Tibial nerve (tissue), 4 donors: ENCODE measurements at places on chromosomes 6 and 20.
A peak's percentile ranks its signal among the peaks of the same experiment; 100 is the strongest.

DNA sequence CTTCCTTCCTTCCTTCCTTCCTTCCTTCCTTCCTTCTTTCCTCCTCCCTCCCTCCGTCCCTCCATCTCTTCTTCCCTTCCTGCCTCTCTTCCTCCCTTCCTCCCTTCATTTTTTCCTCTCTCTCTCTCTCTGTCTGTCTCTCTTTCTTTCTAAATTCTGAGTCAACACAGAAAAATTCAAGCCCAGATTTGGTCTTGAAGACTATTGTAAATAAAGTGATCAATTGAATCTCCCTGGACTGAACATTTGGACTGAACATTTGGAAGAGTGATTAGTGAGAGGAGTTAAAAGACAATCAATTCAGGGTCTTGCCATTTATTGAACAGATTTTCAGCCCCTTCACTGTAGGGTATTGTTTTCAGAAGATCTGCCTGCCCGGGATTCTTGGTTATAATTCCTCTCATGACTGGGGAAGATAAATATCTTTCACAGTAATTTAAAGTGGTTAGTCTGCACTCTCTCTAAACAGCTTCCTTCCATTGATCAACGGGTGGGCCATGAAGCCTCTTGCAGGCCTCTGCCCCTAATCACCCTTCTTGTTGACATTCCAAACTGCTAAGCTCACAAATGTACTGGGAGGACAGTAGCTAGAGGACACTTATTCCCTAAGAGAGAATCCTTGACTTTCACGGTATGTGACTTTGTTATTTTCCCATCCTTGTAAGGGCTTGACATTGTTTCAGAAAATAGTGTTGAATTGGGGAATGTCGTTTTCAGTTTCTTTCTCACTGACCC, 101.7 kb upstream of the BMP2 start:
- no peaks in the 10 kb centered on the region for H3K4me1 ChIP-seq
- DNase-seq: no peak
- H3K27ac ChIP-seq: no peak overlapping the region
- no peaks in the 10 kb centered on the region for H3K36me3 ChIP-seq
- no peaks in the 10 kb centered on the region for H3K27me3 ChIP-seq
- no peak overlapping the region for H3K4me3 ChIP-seq

GRCh38 chr6:109612268-109612667, 78.7 kb downstream of the AK9 start:
- H3K36me3 ChIP-seq: no peaks in the 10 kb centered on the region
- H3K4me1 ChIP-seq: no peaks in the 10 kb centered on the region
- DNase-seq: no peak
- no peak overlapping the region for H3K27ac ChIP-seq
- H3K27me3 ChIP-seq: no peaks in the 10 kb centered on the region

DNA sequence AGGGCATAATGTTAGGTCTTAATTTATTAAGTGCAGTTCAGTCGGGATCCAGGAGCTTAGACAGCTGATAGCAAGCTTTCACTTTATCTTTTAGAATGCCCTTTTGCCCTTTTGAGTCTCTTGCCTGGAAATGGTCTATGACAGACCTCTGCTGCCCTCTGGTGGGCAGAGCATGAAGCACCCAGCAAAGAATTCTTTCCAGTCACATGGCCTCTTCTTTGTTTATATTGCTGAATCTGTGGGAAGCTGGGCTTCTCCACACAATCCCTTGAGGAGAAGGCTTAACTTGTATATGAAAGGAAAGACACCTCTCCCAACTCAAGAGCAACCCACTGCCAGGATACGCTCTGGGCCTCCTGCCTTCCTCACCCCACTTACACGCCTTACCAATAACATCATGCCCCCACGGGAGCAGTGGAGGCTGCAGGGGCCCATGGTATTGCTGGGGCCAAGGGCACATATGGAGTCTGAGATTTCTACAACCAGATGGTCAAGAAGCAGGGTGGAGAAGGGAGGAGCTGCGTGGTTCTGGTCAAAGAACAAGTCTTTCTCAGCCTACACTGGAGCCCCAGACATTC, 20.4 kb downstream of the WFDC3 start:
- peaks cover 6% of the 10 kb centered on the region for H3K4me1 ChIP-seq
- H3K4me3 ChIP-seq: no peak overlapping the region
- H3K27me3 ChIP-seq: no peaks in the 10 kb centered on the region
- peak; percentile 78 for DNase-seq

- peaks cover under 1% of the 10 kb centered on the region for H3K4me1 ChIP-seq
- no peak overlapping the region for H3K4me3 ChIP-seq
- DNase-seq: no peak
- no peak overlapping the region for H3K27ac ChIP-seq
These were observed 9.2 kb upstream of the PREX1 start for GRCh38 chr20:48837014-48837413.

GRCh38 chr20:17579369-17580039, 9.6 kb downstream of the DSTN start:
- H3K4me1 ChIP-seq: no peaks in the 10 kb centered on the region
- H3K27me3 ChIP-seq: no peaks in the 10 kb centered on the region
- no peak overlapping the region for H3K27ac ChIP-seq
- H3K4me3 ChIP-seq: no peak overlapping the region

GRCh38 chr6:20538131-20538662, 3.9 kb downstream of the CDKAL1 start:
- peaks cover 47% of the 10 kb centered on the region for H3K4me1 ChIP-seq
- H3K27me3 ChIP-seq: no peaks in the 10 kb centered on the region
- no peak for DNase-seq
- H3K27ac ChIP-seq: no peak overlapping the region
- H3K36me3 ChIP-seq: peaks cover 30% of the 10 kb centered on the region

- H3K4me3 ChIP-seq: no peak overlapping the region
- no peaks in the 10 kb centered on the region for H3K4me1 ChIP-seq
- H3K36me3 ChIP-seq: no peaks in the 10 kb centered on the region
- DNase-seq: no peak
- H3K27ac ChIP-seq: no peak overlapping the region
These were observed 963.5 kb upstream of the SLC35B3 start for GRCh38 chr6:9398767-9399373.

GRCh38 chr6:50116797-50117542, 67.2 kb upstream of the DEFB112 start:
- no peaks in the 10 kb centered on the region for H3K27me3 ChIP-seq
- DNase-seq: no peak
- no peak overlapping the region for H3K27ac ChIP-seq
- no peaks in the 10 kb centered on the region for H3K4me1 ChIP-seq

GRCh38 chr6:35371494-35372262, 29.3 kb downstream of the PPARD start:
- no peaks in the 10 kb centered on the region for H3K27me3 ChIP-seq
- no peak overlapping the region for H3K4me3 ChIP-seq
- H3K4me1 ChIP-seq: peaks cover 51% of the 10 kb centered on the region
- no peak overlapping the region for H3K27ac ChIP-seq
- no peaks in the 10 kb centered on the region for H3K36me3 ChIP-seq

GRCh38 chr20:18011951-18012645, 43.3 kb downstream of the MGME1 start:
- no peaks in the 10 kb centered on the region for H3K4me1 ChIP-seq
- no peaks in the 10 kb centered on the region for H3K27me3 ChIP-seq
- H3K4me3 ChIP-seq: no peak overlapping the region

DNA sequence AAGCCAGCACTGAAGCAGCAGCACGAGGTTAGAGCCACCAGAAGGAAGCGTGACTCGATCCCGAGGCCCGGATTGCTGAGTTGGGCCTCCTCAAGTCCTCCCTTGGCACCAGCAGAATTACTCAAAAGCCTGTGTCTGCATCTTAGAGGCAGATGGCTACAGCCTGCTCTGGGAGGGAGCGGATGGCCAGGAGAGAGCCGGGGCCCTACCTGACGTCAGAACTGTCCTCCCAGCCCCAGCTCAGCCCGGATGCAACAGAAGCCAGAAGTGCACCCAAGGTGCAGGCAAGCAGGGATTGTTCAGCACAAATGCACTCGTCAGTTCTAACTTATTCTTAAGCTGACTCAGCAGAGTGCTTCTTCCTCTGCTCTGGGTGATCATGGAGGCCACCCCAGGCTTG, 155.5 kb upstream of the RPS6KA2 start:
- no peak for DNase-seq
- H3K36me3 ChIP-seq: no peaks in the 10 kb centered on the region
- no peaks in the 10 kb centered on the region for H3K4me1 ChIP-seq
- H3K27me3 ChIP-seq: no peaks in the 10 kb centered on the region

DNA sequence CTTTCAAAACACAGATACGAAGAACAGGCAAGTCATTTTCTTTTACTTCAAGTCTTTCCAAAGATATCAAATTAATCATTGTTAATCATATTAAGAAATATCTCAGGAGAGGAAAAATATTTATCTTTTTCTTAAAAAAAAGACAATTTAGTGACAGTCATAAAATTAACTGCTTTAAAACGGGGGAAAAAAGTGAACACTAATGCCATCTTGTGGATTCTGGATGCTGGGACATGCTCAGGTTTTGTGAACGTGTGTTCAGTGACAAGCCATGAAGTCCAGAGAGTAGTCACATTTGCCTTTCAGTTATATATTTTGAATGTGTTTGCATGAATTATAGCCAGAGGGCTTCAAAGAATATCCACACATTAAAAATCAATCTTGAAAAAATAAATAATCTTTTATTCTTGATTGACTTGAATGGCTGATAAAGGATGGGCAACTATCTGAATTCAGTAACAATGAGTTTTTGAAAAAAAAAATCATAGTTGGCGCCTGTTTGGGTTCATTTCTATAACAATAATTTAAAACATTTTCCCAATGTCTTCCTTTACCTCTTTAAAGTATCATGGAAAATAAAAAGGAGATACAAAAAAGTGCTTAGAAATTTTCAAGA, 74.7 kb upstream of the NOX3 start:
- no peak overlapping the region for H3K4me3 ChIP-seq
- no peaks in the 10 kb centered on the region for H3K36me3 ChIP-seq
- no peak overlapping the region for H3K27ac ChIP-seq
- no peak for DNase-seq
- H3K4me1 ChIP-seq: peaks cover 17% of the 10 kb centered on the region
- H3K27me3 ChIP-seq: no peaks in the 10 kb centered on the region

GRCh38 chr20:1790386-1790785, 104.8 kb upstream of the SIRPA start:
- no peak for DNase-seq
- no peak overlapping the region for H3K27ac ChIP-seq

DNA sequence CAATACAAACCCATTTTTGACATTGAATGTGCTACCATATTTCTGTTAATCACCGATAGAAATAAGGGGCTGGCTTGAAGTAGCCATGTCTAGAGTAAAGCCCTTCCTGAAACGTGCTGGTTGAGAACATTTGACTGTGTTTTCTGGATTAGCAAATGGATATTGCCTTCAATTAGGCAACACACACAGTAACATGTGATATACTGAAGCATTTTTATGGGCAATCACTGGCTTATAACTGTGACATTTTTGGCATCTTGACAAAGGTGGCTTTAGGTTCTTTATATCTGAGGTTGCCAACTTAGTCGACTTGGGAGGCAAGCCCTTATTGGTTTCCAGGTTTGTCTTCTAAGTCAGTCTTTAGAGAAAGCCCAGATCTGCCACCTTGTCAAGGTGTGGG, 292.9 kb downstream of the BTBD3 start:
- H3K27me3 ChIP-seq: no peaks in the 10 kb centered on the region
- no peaks in the 10 kb centered on the region for H3K4me1 ChIP-seq
- no peaks in the 10 kb centered on the region for H3K36me3 ChIP-seq
- DNase-seq: no peak
- no peak overlapping the region for H3K4me3 ChIP-seq
- H3K27ac ChIP-seq: no peak overlapping the region

DNA sequence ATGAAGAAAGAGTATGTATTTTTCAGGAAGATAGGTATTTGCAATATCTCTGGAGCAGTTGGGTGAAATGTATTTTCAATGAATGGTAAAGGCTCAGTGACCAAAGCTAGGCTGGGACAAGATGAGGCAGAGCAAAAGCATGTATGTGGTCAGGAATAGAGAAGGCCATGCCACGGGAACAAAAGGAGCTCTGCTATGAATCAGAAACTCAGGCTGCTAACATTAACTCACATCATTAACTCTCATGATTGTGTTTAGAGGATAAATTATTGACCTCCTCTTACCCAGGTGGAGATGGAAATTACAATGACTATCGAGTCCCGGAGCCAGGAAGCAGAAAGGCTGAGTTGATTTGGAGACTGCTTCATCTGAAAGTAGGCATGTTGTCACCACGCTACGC, 220.2 kb downstream of the FUT9 start:
- H3K36me3 ChIP-seq: no peaks in the 10 kb centered on the region
- H3K27ac ChIP-seq: no peak overlapping the region
- no peak overlapping the region for H3K4me3 ChIP-seq

DNA sequence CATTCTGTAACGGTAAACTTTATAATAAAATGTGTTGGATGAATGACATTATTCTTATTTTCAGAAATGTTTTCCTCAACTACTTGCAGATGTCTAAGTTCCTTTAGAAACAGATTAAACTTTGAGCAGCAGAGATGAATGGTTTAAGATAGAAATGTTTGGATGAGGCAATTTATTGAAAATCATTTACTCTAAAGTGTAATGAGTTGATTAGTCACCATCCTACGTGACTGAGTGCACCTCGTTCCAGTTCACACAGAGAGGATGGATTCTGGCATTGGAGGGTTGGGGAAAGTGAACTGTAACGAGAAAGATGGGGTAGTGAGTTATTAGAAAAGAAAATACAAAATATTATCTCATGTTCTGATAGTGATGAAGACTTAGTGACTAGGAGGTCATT, 28.7 kb downstream of the SMPDL3A start:
- no peaks in the 10 kb centered on the region for H3K36me3 ChIP-seq
- H3K27me3 ChIP-seq: no peaks in the 10 kb centered on the region
- H3K4me1 ChIP-seq: no peaks in the 10 kb centered on the region

DNA sequence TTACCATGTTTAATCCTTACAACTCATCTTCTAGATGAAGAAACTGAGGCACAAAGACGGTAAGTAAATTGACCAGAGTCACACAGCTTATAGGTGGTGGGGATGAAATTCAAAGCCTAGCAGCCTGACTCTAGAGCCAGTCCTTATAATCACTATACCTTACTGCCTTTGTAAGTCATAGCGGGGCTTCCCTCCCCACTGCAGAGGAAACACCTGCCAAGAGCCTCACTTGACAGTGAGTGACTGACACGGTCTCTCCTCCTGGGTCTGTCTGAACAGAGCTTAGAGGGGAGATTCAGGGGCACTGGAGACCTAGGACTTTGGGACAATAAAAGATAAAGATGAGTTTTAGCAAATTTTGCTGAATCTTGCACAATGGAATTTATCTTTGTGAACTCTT, 12.8 kb downstream of the SUN5 start:
- H3K27ac ChIP-seq: no peak overlapping the region
- H3K4me3 ChIP-seq: no peak overlapping the region
- H3K36me3 ChIP-seq: no peaks in the 10 kb centered on the region
- no peaks in the 10 kb centered on the region for H3K27me3 ChIP-seq
- DNase-seq: no peak

- no peaks in the 10 kb centered on the region for H3K27me3 ChIP-seq
- H3K36me3 ChIP-seq: no peaks in the 10 kb centered on the region
- no peak for DNase-seq
- no peak overlapping the region for H3K4me3 ChIP-seq
- H3K4me1 ChIP-seq: no peaks in the 10 kb centered on the region
- H3K27ac ChIP-seq: no peak overlapping the region
These were observed 529.1 kb upstream of the CITED2 start for GRCh38 chr6:139903411-139904157.
